Right ventricle myocardium inferior (tissue), 1 donor: ENCODE measurements at places on chromosomes 12 and 14. TPM values are rescaled to one million over a fixed set of nuclear protein-coding genes. Genes with fewer than 3 reads are reported as not detected.

DNA sequence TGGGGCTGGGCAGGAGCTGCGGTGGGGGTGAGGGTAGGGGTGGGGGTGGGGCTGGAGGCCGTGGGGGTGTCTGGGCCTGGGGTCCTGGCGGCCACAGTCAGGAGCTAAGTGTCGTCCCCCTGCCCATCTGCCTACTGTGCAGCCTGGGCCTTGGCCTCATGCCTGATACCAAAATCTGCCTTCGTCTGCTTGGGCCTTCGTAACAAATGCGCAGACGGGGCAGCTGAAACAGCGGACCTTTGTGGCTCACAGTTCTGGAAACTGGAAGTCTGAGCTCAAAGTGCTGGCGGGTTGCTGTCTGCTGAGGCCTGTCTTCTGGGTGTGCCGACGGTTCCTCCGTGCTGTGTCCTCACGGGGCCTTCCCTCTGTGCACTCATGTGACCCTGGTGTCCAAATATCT, 61.7 kb downstream of the KIF26A start:
- DNase-seq = no peak

- no peak for DNase-seq
These were observed 19.5 kb downstream of the VSX2 start for GRCh38 chr14:74258764-74259035.

GRCh38 chr14:74905595-74906142, 17.4 kb downstream of the RPS6KL1 start:
- peak; percentile 79 for DNase-seq

GRCh38 chr12:111203446-111203845, 165.4 kb downstream of the PHETA1 start:
- no peak for DNase-seq

DNA sequence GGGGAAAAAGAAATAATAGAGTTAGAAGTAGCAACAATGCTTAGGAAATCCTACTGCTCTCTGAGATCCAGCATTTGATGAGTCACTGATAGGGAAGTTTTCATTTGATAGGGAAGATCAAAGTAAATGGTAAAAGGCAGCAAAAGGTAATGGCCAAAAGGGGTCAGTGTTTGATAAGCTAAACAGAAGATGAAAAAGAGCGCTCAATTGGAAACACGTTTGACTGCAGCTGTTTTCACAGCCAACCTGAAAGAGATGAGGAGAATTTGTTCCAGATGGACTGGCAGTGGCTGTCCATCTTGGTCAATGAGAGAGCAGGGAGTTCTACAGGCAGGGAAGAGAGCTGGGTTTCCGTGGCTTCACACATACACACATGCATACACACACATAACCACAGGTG, 264.2 kb downstream of the TMEM132C start:
- no peak for DNase-seq

- DNase-seq = no peak
These were observed 63.9 kb upstream of the MAP1LC3B2 start for GRCh38 chr12:116495260-116495659.

GRCh38 chr12:4241592-4241991, 32.0 kb upstream of the CCND2 start:
- DNase-seq = no peak

Gene SDSL
- total RNA-seq = 8.5 TPM

Gene TOMM20L
- total RNA-seq = not detected

Gene LTB4R2
- 0.57 TPM for total RNA-seq

Gene ERGIC2
- 86.6 TPM for total RNA-seq

Gene COPS7A
- 83.1 TPM for total RNA-seq
